ENCODE measurements at places on chromosomes 12 and 14.

GRCh38 chr12:9971181-9971580, at the start of gene CLEC12A:
CLEC12A (plus strand) TSS chr12:9971409; CDS start chr12:9971597, 188 bp downstream.
- no peak for DNase-seq

DNA sequence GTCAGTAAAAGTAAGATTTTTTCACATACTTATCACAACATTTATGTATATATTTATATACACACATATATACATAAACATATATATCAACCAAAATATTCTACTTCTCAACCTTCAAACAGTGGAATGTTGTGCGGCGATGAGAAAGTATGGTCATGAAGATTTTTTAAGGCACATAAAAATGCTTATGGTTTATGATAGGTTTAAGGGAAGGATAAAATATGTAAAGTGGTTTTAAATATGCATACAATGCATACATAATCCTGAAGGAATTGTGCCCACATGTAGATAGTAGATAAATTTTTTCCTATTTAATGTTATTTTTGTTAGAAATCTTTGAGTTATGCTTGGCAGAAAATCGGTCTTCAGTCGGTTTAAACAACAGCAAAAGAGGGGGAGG, 182.7 kb downstream of the ANO6 start:
- no peak for DNase-seq

- no peak for DNase-seq
Measured at GRCh38 chr12:68227356-68227755, 1.7 kb upstream of the IL26 start.

DNA sequence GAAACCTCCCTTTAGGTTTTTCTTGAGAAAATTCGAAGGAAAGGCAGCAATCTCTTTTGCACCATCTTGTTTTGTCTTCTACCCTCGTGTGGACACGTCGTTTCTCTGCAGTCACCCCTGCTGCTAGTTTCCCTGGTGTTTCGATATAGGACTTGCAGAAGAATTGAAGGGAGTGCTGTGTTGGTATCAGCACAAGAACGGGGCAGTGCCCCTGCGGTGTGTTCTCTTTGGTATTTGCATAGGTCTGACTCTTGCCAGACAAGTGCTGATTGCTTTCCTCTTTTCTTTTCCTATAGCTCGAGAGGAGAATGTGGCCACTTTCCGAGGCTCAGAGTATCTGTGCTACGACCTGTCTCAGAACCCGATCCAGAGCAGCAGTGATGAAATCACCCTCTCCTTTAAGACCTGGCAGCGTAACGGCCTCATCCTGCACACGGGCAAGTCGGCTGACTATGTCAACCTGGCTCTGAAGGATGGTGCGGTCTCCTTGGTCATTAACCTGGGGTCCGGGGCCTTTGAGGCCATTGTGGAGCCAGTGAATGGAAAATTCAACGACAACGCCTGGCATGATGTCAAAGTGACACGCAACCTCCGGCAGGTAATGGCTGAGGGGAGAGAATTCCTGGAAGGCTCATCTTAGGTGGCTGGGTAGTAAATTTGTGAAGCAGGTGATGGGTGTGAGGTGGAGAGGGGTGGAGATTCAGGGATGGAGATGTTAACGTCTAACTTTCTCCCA, 474.8 kb downstream of the NRXN3 start:
- DNase-seq = no peak

- peak; percentile 35 for DNase-seq
Measured at GRCh38 chr14:51369814-51370213, 129.8 kb downstream of the TMX1 start.

- no peak for DNase-seq
Measured at GRCh38 chr12:93352321-93352720, 25.4 kb upstream of the NUDT4 start.

- no peak for DNase-seq
Measured at GRCh38 chr12:115070313-115070712, 386.3 kb upstream of the TBX3 start.

DNA sequence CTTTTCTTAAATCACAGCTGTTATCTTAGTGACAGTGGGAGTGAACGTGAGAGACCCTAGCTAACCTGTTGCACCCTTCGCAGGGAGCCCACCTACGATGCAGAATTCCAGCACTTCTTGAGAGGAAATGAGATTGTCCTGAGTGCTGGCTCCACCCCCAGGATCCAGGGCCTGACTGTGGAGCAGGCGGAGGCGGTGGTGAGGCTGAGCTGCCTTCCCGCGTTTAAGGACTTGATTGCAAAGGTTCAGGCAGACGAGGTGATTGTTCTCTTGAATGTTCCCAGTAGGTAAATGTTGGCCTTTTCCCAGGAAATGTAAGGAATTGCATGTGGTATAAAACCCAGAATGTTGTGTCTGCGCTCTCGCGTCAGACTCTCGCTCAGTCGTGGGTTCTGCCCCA, 46.7 kb downstream of the HSP90AA1 start:
- DNase-seq = no peak
